Dermis blood vessel endothelial cell (primary cell): ENCODE measurements at places on chromosomes 3 and 15. TPM values are rescaled to one million over a fixed set of nuclear protein-coding genes. Genes with fewer than 3 reads are reported as not detected.

DNA sequence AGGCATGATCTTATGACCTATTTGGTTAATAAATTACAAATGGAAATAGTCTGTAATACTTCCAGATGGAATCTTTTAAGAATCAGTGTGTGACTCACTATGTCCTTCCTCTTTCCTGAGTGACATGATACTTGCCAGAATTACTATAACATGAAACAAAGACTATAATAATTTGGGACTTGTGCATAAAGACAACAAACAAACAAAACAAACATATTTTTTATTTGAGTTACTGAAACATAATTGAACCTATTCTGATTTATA is 1268.1 kb downstream of the OTOL1 start:
- DNase-seq: peak; percentile 1

GRCh38 chr3:53579636-53580035 is 85.2 kb downstream of the CACNA1D start:
- DNase-seq: no peak

Gene TMA7
- total RNA-seq: 223 and 272 TPM in 2 replicates

DNA sequence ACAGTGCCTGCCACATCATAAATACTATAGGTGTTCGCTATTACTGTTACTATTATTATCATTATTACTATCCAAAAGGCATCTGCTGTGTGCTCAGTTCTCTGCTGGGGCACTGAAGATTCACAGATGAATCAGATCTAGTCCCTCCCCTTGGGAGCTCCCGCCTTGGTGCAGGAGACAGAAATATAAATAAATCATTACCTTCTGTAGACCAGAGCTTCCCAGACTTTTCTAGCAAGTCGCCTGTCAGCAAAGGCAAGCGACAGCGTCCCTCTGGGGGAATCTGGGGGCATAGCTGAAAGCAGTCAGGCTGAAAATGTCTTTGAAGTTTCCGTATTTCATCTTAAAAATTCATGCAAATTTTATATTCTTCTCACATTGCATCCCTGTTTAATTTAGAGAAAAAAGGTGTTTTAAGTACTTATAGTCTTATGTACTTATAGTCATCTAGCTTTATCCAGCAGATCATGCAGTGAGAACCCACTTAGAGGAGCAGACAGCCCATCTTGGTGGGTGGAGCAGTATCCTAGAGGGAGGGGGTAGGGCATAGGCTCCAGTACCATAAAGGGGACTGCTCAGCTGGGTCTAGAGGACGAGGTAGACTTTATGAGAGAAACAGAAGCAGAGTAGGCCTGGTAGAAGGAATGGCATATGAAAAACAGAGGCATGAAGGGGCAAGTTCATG is 10.4 kb upstream of the BRPF1 start:
- no peak for DNase-seq

GRCh38 chr15:73328149-73328820 is 40.5 kb downstream of the HCN4 start:
- no peak for DNase-seq
